ENCODE measurements at places on chromosomes 6 and 20.
A peak's percentile ranks its signal among the peaks of the same experiment; 100 is the strongest.

DNA sequence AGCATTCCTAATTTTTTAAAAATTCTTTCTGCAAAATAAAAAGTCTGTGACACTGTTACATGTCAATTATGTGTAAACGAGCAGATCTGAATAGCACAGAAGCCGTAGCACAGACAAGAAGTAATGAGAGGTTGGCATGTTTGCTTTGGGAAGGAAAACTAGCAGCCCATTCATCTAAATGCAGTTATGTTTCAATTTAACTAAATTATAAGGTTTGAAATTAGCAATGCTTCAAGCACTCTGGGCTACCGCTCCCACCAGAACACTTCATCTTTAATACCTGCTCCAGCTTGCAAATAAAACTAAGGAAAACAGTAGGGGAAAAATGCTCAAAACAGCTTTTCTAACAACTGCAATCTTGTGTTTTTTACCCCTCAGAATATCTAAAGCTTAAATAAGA is 73.9 kb downstream of the PTPRK start:
- DNase-seq: no peak

- DNase-seq: no peak
Observed at GRCh38 chr6:20246125-20246524, 33.9 kb upstream of the MBOAT1 start.

- DNase-seq: peak; percentile 77
Observed at GRCh38 chr6:6696867-6697531, 108.5 kb downstream of the LY86 start.

DNA sequence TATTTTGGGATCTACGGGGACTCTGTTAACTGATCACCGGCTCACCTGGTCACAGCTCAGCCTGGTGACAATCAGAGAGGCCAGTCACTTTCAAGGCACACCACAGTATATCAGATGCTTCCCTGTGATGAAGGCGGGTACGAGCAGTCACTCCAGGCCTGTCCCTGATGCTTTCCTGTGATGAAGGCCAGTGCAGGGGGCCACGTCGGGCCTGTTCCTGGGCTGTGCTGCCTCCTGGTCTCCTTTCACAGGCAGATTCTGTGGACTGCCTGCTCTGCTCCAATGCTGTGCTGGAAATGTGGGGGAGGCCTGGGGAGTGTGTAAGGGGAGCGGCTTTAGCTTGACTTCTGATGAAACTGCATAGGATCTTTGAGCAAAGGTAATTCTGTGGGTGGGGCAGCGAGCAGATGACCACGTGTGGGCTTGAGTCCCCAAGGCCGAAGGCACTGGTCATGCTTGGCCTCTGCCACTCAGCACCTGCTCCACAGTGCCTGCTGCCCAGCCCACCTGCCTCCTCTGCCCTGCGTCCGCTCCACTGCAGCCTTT is 372.6 kb downstream of the TAF4 start:
- DNase-seq: no peak

- DNase-seq: no peak
Observed at GRCh38 chr6:168288781-168289570, 30.6 kb downstream of the DACT2 start.
